ENCODE measurements at places on chromosomes 1 and 21.

DNA sequence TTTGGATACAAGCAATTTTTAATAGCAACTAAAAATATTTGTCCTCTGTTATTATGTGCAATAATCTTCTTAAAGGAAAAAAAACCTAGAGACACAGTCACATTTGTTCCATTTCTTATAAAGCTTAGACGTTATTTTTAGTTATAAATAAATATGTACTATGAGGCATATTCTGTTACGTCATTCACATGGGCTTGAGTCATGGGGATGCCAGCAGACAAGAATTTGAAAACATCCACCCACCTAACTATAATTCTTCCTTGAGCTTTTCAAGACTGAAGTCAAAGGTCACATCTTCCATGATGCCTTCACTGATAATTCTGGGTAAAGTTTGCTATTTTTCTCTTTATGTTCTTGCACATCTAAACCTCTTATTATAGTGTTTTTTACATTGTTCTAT lies 268.8 kb downstream of the KCTD3 start:
- DNase-seq: no peak

- no peak for DNase-seq
Measured at GRCh38 chr1:210298296-210298695, 30.4 kb upstream of the HHAT start.

DNA sequence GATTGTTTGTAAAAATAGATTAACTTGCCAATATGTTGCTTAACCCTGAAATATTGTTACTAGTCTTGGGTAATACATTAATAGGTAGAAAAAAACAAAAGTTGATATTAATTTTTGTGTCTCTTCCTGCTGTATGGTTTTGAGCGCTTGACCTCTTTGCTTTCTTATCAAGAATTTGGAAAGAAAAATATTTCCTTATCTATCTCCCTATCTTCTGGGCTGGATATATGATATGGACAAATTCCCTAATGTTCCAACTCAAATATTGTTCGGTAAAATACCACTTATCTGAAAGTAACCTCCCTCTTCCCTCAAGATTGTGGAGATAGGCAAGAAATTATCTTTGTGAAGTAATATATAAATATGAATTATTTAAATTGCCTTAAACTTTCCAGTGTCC lies 57.3 kb downstream of the ADGRL4 start:
- no peak for DNase-seq

GRCh38 chr1:22953740-22954141 lies 18.9 kb downstream of the LACTBL1 start:
- DNase-seq: no peak

DNA sequence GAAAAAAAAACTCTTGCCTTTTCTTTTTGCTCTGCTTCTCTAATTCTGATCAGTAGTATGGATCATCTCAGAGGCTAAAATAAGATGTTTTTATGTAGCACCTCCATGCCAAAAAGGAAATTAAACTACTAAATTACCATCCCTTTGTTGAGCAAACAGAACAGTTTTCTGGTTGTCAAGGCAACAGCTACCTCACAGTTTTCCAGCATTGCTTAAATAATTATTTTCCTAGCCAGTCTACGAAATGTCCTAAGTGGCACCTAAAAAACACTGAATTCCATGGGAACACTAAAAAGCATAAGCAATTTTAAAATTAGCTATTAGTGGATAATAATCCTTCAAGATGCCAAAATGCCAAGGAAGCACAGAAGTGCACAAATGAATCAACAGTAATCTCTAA lies 61.7 kb downstream of the ARID4B start:
- DNase-seq: no peak

- DNase-seq: no peak
Measured at GRCh38 chr1:100353071-100353801, 930 bp downstream of the CDC14A start.

- DNase-seq: no peak
Measured at GRCh38 chr1:109186733-109187086, 27.0 kb upstream of the SARS1 start.
